ENCODE measurements at places on chromosomes 13 and 19.

DNA sequence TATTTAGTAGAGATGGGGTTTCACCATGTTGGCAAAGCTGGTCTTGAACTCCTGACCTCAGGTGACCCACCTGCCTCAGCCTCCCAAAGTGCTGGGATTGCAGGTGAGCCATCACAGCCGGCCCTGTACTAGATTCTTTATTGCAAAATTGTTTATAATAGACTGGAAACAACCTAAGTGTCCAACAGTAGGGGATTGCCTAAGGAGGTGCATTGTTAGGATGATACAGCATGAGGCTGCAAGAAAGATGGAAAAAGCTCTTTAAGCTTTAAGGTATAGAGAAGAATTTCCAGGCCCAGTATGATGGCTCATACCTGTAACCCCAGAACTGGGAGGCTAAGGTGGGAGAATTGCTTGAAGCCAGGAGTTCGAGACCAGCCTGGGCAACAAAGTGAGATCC is 8.2 kb downstream of the BCAT2 start:
- no peak for DNase-seq

- DNase-seq: no peak
Measured at GRCh38 chr13:79271616-79272015, 134.4 kb downstream of the RBM26 start.

DNA sequence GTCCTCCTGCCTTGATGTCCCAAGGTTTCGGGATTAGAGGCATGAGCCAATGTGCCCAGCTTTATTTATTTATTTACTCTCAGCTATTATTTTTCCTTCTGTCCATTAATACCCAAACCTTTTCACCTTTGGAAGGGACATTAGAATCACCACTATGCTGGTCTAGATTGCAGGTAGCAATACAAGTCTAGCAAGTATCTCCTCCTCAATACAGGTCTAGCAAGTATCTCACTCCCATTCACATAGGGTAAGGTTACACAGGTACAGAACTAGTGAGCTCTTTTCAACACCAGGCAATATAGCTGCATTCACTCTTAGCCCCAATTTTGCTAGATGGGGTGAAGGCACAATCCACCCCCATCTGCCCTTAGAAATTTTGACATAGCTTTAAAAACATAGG is 17.4 kb upstream of the SPRYD7 start:
- DNase-seq: no peak

- no peak for DNase-seq
Measured at GRCh38 chr13:36282821-36283432, 14.7 kb downstream of the CCDC169 start.

GRCh38 chr13:24036115-24036514 is 124.4 kb upstream of the SPATA13 start:
- DNase-seq: peak; percentile 39

- no peak for DNase-seq
Measured at GRCh38 chr19:42419309-42419708, 7.9 kb downstream of the LIPE start.

DNA sequence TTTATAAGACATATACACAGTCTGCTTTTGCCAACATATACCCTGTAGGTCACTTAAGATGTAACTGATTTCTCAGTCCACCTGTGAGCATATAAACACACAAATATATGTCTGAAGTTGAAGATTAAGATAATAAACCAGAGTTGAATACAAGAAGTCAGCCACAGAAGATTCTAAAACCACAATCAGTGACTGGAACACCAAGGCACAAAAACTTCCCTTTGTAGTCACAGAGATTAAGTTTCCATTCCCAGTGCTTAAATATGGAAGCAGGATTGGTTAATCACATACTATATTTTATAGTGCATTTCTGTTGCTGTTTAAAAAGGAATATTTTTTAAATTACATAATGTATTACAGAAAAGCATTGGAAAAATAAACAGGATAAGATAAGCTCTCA is 39.9 kb downstream of the MTMR6 start:
- no peak for DNase-seq

- DNase-seq: no peak
Measured at GRCh38 chr13:39035204-39035603, 2.7 kb downstream of the PROSER1 start.

- no peak for DNase-seq
Measured at GRCh38 chr13:112784811-112785482, 95.1 kb downstream of the ATP11A start.

- no peak for DNase-seq
Measured at GRCh38 chr13:83008212-83008929, 873.9 kb downstream of the SLITRK1 start.

DNA sequence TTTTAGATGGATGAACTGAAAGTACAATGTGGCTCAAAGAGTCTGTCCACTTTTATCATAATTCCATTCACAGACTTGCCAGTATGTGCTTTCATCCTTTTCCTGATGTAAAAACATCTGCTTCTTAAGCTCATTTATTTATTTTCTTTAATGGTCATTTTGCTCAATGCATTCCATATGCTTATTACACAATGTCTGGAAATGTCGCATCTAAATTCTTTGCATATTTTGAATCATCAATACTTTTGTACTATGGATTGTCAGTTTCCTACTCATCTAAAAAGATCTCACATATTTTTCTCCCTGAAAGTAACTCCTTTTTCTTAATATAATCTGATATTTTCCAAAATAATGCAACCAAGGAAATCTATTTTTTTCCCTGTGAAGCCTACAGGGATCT is 1315.8 kb downstream of the EFNB2 start:
- DNase-seq: no peak

GRCh38 chr19:55016017-55016416 is 22.0 kb downstream of the GP6 start:
- no peak for DNase-seq

GRCh38 chr19:50320596-50320995 is 8.6 kb downstream of the KCNC3 start:
- DNase-seq: no peak

- no peak for DNase-seq
Measured at GRCh38 chr19:37981785-37982475, 74.9 kb downstream of the SIPA1L3 start.

- no peak for DNase-seq
Measured at GRCh38 chr19:50341091-50341564, 12.0 kb upstream of the KCNC3 start.

DNA sequence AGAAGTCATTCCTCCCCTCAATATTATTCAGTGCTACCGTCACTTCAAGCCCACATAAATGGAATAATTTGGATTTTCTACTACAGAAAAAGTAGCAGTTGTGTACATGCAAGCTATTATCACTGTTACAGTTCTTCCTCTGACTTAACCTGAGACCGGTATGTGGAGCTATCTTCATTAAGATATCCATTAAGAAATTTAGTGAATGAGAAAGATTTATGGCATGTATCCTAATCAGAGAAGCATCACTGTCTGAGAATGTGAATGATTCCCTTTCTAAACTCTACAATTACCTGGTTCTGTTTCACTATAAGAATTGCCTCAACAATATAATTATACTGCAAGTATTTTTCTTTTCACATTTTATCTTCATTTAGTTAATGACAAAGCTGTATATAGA is 278.7 kb downstream of the KLF5 start:
- DNase-seq: no peak

DNA sequence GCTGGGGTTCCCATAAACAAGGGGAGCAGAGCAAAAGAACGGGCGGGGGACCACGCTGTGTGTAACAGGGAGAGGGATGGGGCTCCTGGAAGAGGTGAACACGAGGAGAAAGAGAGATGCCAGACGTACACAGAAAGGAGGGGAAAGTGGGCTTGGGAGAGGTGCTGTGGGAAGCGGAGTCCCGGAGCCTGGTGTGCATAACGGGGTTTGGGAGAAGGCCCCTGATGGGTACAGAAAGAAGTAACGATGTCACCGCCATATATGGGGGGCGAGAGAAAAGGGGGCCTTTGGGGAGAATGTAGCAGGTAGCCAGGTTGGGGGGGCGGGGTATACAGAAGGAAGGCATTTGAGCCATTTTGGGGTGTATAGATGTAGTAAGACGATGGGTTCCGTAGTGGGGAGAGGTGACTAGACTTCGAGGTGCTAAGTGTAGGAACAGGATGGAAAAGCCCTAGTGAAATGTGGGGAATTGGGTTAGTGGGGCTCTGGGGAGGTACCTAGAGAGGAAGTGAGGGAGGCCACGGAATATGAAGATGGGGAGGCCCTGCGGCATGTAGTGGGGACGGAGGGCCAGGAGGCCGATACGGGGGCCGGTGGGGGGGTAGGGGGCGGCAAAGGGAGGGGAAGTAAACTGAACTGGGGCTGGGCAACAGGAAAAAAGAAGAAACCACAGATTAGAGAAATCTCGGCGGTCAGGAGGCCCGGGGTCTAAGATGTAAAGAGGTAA is 787 bp downstream of the ZNF580 start:
- no peak for DNase-seq

DNA sequence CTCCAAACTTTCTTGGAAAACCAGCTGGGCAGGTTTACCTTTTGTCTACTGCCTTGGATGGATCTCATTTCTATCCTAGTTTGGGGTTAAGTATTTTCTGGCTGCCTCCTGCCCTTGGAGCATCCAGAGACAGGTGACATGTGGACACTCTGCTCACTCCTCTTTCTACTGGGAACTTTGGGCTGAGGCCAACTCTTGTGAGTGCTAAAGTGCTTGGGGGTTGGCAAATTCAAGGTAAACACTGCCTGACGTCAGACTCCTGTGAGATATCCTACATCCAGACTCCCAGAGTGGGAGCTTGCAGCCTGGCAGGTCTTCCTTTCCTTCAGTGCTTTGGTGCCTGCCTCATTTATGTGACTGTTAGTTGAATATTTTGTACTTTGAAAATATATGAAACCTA is 388.1 kb downstream of the KCNRG start:
- DNase-seq: no peak

- peak; percentile 26 for DNase-seq
Measured at GRCh38 chr19:46265217-46265828, 31.5 kb upstream of the HIF3A start.

- DNase-seq: no peak
Measured at GRCh38 chr13:53474878-53475277, 446.3 kb downstream of the OLFM4 start.

DNA sequence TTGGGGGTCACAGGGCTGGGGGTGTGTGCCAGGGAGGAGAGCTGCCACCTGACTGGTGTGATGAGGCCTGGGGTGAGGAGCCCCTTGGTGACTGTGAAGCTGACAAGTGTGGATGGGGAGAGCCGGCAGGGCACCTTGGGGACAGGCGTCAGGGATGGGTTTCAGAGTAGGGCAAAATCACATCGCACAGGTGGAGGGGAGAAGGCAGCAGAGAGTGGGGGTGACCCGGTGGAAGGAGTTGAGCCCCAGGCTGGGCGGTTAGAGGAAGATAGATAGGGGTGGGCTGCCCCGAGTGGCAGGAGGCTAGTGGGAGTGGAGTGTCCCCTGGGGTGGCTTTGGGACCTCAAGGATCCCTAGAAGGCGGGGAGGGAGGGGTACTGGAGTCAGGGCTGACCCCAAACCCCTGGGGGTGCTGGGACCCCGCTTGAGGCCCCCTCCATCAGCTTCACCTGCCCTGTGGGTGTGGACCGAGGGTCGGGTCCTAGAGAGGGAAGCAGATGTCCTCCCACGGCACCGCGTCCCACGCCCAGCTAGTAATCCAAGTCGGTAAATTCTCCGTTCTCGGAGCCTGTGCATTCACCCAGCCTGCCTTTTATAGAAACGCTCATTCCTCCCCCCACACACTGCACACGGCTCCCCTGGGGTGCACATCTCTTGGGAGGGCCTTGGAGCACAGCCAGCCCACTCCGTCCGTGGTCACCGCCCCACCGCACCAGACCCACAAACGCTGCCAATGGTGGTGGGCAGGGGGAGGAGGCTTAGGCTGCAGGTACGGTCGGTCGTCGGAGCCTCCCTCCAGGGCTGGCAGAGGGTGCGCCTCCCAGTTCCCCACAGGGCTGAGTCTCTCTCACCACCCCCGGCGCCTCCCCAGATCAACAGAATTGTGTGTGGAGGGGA is 2.4 kb downstream of the CTXN1 start:
- DNase-seq: no peak

GRCh38 chr13:105630431-105630830 is 905.0 kb downstream of the EFNB2 start:
- no peak for DNase-seq

- no peak for DNase-seq
Measured at GRCh38 chr19:44696939-44697669, 1.8 kb upstream of the CEACAM16 start.

DNA sequence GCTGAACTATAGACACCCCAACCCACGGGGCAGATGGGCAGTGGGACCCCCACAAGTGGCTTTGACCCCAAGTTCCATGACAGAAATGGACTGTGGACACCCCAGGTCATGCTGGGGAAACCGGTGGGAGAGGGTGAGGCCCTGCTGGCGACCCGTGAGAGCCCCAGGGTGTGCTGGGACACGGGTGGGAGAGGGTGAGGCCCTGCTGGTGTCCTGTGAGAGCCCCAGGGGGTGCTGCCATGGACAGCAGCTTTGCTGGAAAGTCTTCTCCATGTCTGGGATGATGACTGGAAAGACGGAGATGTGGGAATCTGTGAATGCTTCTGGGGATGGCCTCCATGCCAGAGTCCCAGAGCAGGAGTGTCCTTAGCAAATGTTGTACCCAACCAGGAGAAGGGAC is 148.4 kb downstream of the URI1 start:
- DNase-seq: no peak

- no peak for DNase-seq
Measured at GRCh38 chr19:2587001-2587719, 111.2 kb downstream of the GADD45B start.

DNA sequence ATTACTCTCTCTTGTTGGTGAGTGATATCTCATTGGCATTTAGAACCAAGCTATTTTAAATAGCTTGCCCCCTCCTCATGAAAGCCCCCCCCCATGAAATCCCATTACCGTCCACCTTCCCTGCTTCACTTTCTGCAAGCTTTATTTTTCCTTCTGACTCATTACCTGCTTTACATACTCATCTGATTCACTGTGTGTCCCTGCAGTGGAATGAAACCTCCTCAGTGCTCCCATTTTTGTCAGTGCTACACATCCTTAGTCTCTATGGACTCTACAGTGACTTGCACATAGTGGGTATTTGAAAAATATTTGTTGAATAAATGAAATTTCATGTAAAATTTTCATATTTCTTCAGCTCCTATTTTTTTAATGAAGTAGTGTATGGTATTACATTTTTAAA is 62.3 kb downstream of the DOCK9 start:
- no peak for DNase-seq

DNA sequence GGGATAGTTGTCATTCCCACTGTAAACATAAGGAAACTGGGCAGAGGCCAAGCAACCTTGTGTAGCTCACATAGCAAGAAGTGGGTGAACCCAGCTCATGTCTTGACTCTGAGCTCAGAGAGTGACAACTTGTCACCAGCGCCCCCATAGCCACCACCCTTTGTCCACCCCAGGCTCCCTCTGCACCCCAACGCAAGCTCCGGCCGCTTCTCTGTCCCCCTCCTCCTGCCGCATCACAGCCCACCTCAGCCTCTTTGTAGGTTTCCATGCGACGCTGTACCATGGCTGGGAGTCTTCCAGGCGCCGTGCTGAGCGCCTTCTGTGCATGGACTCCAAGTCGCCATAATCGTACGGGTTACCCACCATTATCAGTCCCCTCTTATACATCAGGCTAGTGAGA is 3.3 kb downstream of the GP6 start:
- no peak for DNase-seq
